Activated naive CD8-positive, alpha-beta T cell treated with anti-CD3 and anti-CD28 coated beads, Interleukin-2, amount 50 U/mL, for 16 hours (primary cell): ENCODE measurements at places on chromosomes 3 and 15.

GRCh38 chr3:169636928-169637327, 26.6 kb downstream of the MECOM start:
- no peak for DNase-seq

GRCh38 chr3:195407531-195408409, 35.0 kb downstream of the ACAP2 start:
- no peak for DNase-seq

DNA sequence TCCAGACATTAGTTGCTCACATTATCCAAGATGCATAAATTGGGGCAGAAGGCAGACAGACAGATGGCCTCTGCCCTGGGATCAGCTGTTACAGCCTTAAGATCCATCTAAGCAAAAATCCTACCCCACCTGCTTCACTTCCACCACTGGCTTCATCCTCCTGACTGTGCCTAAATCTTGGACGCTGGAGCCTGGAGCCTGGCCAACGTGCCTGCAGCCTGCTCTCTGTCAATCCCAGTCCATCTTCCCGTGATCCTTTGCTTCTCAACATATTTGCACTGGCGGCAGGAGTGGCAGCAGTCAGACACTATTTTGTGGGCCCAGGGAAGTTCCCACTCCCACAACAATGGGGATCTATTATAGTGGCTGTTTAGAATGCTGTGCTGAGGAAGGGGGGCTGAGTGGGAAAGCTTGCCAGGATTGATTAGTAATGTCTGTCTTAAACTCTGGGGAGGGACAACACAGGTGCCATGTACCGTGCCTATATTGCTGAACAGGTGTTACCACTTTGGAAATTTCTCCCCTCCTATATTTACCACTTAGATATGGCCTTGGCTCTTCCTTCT, 121.2 kb downstream of the MEGF11 start:
- DNase-seq, result no peak

DNA sequence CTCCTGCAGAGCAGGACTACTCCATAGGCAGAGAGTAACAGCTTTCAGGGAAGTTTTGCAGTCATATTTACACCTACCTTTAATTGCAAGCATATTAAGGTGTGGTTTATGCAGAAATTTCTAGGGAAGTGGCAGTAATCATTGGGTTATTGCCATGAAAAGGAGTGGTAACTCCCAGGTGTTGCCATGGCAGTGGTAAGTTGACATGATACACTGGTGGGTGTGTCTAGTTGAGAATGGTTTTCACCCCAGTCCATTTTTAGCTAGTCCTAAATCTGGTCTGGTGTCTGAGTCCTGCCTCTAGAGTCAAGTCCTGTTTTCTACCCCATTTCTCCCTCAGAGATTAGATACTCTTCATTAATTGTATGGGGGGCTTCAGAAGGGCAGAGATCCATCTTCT, 128.4 kb upstream of the GMNC start:
- no peak for DNase-seq

DNA sequence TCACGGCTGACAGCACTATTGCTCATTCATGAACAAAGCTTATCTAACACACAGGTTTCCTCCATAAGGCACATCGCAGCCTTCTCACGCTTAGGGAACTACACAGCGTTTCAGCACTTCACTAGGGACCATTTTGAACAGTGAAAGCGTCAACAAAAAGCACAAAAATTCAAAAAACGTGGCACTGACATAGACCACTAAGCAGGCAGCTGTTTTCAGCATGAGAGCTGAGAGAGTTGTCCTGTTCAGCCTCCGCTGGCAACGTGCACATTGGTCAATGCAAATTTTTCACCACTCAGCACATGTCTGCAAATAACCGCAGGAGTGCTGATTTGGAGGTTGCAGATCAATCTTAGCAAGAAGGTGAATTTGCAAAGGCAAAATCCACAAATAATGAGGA, 109.2 kb downstream of the LRRK1 start:
- DNase-seq, result no peak

- no peak for DNase-seq
Observed at GRCh38 chr3:162213956-162214355, 717.3 kb downstream of the OTOL1 start.

- no peak for DNase-seq
Observed at GRCh38 chr15:22253676-22254408, 173.5 kb downstream of the OR4M2 start.

GRCh38 chr15:81982808-81983207, 63.0 kb downstream of the MEX3B start:
- DNase-seq, result no peak

- no peak for DNase-seq
Observed at GRCh38 chr3:4600493-4600892, 107.3 kb downstream of the ITPR1 start.

GRCh38 chr3:111324645-111325044, 217.4 kb upstream of the CD96 start:
- DNase-seq, result no peak

DNA sequence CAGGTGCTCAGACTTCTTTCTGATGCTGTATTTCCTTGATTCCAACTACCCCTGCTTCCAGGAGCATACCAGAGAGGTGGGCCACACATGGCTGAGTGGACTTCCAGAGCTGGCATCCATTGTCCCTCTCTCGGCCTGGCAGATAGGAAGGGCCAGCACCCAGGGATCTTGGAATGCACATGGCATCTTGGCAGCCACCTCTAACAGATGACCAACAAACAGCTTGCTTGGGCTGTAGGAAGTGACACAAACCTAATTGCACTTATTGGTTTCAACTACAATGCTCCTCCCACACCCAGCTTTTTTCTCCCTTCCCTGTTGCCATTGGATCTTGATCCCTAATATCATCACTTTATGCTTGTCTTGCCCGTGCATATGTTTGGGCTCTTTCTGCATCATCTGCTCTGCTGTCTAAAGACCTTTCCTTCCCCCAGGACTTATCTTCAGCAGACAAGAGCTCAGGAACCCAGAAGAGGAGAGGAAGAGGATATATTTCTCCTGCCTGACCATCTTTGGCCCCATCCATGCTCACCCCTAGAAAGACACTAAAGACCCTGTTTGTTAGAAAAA, 294.6 kb downstream of the NTRK3 start:
- DNase-seq, result no peak

GRCh38 chr15:55389264-55389607, 18.9 kb downstream of the CCPG1 start:
- DNase-seq, result no peak

DNA sequence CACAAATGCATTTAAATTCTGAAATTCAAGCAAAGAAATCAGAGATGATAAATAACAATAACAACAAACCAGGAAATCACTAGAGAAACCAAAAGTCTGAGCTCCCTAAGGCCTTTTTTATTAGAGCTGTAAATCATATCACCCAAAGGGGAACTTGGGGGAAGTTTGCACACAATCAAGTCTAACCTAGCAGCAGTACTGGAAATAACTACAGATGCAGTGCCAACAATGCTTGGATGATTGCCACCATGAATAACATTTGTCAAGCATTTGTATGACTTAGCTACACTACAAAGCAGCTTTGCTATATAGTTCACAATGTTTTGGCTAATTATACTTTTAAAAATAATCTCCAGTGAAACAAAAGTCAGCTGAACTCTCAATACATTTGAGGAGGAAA, 27.8 kb downstream of the SHQ1 start:
- DNase-seq, result no peak

- DNase-seq, result no peak
Observed at GRCh38 chr3:127034195-127034989, 51.5 kb downstream of the PLXNA1 start.

GRCh38 chr3:67458896-67459530, 195.4 kb downstream of the SUCLG2 start:
- no peak for DNase-seq

- no peak for DNase-seq
Observed at GRCh38 chr15:71195242-71195641, 80.0 kb downstream of the THSD4 start.

DNA sequence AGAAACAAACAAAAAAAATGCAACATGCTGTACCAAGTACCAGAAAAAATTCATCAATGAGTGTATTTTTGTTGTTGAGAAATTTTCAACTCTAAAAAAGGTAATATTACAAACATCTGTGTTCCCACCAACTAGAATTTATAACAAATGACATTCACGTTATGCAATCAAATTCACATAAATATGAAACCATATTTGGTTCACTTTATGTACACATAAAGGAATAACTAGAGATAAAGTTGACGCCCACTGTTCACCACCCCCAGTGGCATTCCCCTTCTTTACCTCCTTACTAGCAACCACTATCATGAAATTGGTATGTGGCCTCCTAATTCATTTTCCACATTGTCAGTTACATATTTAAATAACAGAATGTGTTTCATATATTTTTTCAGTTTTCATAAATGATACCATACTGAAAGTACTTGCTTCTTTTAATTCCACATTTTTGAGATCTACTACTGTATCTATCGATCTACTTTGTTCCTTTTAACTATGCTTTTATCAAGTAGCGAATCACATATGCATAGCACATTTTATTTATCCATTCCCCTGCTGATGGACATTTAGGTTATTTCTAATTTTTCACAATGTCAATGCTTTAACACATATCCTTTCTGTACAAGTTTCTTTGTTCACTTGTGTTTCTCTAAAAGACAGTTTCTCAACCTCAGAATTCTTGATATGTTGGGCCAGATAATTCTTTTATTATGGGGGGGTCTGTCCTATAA, 34.5 kb downstream of the TBC1D5 start:
- DNase-seq, result no peak
